ENCODE measurements at places on chromosomes 1 and 21.

- DNase-seq = no peak
Measured at GRCh38 chr1:236636017-236636416, 31.7 kb upstream of the HEATR1 start.

GRCh38 chr1:236020359-236021219 lies 44.3 kb downstream of the NID1 start:
- DNase-seq = no peak

- DNase-seq = no peak
Measured at GRCh38 chr1:222557148-222557547, 9.2 kb upstream of the HHIPL2 start.

GRCh38 chr1:228778466-228778865 lies 43.2 kb downstream of the RHOU start:
- no peak for DNase-seq

DNA sequence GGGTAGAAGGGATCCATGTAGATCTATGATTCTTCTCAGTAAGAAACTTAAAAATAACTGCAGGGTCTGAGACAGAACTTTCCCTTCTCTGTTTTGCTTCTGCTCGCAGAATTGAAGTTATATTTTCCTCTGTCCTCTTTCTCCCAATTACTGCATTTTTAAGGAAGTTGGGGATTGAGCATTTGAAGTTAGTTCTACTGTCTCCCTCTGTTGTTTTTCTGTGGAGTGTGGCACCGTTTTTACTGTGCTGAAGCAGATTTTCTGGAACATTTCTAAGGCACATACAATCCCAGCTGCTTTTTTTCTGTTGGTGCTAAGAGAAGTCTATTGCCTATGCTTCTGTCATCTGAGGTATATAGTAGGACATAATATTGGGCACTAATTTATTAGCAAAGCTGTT lies 43.3 kb downstream of the RASAL2 start:
- no peak for DNase-seq

- no peak for DNase-seq
Measured at GRCh38 chr21:34499116-34499515, 12.9 kb downstream of the KCNE1 start.

- DNase-seq = no peak
Measured at GRCh38 chr1:147077523-147077922, 94.7 kb downstream of the PRKAB2 start.

- no peak for DNase-seq
Measured at GRCh38 chr21:38671773-38672172, 134.0 kb upstream of the ETS2 start.

- DNase-seq = no peak
Measured at GRCh38 chr1:76284842-76285241, 210.3 kb downstream of the ST6GALNAC3 start.

GRCh38 chr1:205925736-205926135 lies 17.5 kb downstream of the SLC26A9 start:
- DNase-seq = no peak

GRCh38 chr1:147751346-147751745 lies 9.1 kb downstream of the GJA5 start:
- DNase-seq = no peak

DNA sequence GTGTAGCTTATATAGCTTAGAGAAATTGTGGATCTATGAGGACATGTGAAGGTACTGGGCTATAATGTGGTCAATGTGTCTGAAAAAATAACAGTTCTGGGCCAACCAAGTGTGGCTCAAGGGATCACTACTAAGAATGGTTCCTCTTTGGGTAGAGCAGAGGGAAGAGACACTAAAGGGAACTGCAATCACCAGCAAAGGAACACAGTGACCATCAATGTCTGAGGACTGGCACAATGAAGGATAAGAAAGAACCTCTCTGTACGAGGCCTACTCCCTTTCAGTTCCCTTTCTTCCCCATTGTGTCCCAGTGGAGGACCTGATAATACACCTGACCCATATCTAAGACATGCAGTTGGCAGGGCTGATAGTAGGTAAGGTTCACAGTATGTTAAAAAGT lies 89.9 kb upstream of the JAK1 start:
- no peak for DNase-seq

DNA sequence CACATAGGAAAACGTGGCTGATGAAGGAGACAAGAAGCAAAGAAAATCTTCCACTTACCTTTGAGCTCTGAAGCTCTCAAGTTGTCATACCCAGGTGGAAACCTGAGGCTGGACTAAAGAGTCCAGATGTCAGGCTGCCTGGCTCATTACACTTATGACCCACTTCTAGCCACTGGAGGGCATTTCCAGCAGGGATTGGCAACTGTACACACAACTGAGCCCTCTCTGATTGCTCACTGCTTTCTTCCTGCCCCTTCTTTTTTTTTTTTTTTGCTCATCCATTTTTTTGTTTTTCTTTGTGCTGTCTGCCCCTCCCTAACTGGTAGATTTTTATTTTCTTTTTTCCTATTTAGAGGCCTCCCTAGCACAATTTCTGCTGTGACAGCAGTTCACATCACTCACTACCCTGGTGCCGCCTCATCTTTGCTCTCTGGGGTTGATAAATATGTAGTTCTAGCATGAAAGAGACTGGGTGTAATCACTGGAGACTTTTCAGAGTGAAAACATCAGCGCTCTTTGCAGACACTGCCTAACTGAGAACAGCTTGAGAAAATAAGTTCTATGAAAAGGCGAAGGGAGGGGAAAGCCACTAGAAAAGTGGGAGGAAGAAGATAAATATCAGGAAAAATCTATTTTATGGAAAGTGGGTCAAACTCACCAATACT lies 334.5 kb downstream of the NUF2 start:
- DNase-seq = no peak

GRCh38 chr1:43426221-43426620 lies 27.5 kb downstream of the HYI start:
- no peak for DNase-seq

DNA sequence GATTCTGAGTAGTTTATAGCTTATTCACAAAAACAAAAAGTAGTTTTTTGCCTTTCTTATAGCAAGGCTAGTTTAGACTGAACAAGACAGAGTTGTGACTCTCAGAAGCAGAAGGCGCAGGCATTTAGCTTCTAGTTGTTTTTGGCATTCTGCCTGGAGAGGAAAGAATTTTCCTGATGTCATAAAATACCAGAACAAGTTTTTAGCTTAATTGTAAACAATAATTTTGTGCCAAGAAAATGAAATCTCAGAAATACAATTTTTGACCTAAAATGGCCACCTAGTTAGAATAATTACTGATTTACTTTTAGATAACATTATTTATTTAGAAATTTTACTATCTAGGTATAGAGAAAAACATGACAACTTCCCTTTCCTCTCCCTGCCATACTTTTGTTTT lies 1.0 kb downstream of the DNAJB4 start:
- no peak for DNase-seq

GRCh38 chr1:53047737-53048736 lies 14.0 kb upstream of the PODN start:
- DNase-seq = peak; percentile 57

DNA sequence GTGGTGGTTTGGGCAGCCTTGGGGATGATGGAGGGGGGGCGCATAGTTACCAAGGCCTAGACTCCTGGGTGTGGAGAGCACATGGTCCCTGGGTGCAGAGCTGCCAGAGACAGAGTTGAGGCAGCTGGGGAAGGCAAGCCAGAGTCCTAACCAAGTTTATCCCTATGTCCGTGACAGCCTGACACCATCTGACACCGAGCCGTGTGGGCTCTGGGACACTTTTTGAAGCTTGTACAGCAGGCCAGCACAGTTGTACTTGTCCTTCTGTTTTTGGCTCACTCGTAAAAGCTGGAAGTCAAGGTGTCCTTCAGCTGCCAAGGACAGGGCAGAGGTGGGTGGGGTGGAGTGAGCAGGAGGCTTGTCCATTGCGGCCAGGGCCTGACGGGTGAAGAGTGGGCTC lies 28.5 kb downstream of the SLC26A9 start:
- no peak for DNase-seq

- DNase-seq = no peak
Measured at GRCh38 chr1:157540852-157541251, 11.5 kb downstream of the FCRL5 start.

- DNase-seq = no peak
Measured at GRCh38 chr1:208237241-208237640, 6.9 kb downstream of the PLXNA2 start.

DNA sequence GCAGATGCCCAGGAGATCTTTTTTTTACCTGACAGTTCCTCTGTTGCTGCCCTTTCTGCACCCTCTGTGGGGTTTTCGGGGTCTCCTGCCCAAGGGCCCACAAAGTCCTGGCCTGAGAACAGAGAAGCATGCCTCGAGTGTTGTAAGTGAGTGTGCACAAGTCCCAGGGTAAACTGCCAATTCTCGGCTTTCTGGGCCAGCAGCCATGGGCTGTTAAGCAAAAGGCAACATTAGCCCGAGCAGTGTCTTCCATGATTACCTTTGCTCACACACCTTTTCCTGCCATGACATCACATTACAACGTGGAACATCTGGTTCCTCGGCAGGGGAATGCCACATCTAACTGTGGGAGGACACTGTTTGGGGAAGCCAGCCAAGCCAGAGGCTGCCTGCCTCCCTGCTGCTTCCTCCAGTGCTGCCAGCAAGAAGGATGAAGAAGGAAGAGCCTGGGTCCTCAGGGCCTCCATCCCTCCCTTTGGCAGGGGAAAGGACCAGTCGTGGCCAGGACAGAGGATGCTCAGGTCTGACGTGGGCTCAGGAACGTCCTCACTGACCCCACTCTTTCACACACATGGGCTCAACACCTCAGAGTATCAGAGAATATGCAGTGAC lies 485.9 kb downstream of the OMA1 start:
- no peak for DNase-seq

DNA sequence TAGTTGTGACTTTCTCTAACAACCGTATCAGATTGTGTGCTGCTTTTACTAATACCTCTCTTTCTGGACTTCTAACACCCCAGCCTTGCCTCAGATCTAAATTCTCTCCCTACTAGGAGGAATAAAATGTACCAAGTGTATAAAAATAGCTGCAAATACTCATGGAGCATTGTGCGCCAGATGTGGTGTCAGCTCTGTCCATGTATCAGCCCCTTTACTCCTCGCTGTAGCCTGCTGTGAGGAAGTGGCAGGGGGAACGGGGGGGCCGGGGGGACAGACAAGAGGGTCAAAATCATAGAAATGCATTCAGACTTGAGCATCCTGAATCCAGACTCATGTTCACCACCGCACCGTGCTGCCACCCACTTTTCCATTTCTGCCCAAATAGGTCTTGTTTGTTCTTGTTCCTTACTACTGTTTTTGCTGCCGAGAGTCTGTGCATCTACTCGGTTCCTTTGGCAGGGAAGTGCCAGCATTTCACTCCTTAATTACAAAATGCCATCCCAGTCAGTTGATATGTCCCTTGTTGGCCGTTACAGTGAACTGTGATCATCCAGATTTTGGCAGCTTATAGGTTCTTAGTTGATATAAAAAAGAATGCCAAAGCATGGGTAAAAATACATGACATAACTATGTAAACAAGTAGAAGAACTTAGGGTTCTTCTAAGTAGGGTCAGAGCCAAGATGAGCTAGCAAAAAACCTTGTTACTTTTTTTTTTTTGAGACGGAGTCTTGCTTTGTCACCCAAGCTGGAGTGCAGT lies 76.4 kb downstream of the UBE4B start:
- DNase-seq = no peak

All from NCI-H1436 treated with DMSO at 0.1 percent for 48 hours (cell line).